ENCODE measurements at places on chromosomes 11 and 22. TPM values are rescaled to one million over a fixed set of nuclear protein-coding genes. Genes with fewer than 3 reads are reported as not detected.

KBTBD3 gene
- total RNA-seq = 8.9 TPM

TOM1 gene
- 40.6 TPM for total RNA-seq

NRIP3 gene
- 2.7 TPM for total RNA-seq

POU2AF1 gene
- total RNA-seq = not detected

POU2AF3 gene
- not detected for total RNA-seq

AIFM3 gene
- total RNA-seq = 0.64 TPM

TEX54 gene
- total RNA-seq = 1.0 TPM

LDHAL6A gene
- not detected for total RNA-seq

CHRM4 gene
- 8.5 TPM for total RNA-seq

DYNC2H1 gene
- 9.7 TPM for total RNA-seq

GRCh38 chr11:124832571-124832970, 32.4 kb upstream of the MSANTD2 start:
- no peak for DNase-seq

DNA sequence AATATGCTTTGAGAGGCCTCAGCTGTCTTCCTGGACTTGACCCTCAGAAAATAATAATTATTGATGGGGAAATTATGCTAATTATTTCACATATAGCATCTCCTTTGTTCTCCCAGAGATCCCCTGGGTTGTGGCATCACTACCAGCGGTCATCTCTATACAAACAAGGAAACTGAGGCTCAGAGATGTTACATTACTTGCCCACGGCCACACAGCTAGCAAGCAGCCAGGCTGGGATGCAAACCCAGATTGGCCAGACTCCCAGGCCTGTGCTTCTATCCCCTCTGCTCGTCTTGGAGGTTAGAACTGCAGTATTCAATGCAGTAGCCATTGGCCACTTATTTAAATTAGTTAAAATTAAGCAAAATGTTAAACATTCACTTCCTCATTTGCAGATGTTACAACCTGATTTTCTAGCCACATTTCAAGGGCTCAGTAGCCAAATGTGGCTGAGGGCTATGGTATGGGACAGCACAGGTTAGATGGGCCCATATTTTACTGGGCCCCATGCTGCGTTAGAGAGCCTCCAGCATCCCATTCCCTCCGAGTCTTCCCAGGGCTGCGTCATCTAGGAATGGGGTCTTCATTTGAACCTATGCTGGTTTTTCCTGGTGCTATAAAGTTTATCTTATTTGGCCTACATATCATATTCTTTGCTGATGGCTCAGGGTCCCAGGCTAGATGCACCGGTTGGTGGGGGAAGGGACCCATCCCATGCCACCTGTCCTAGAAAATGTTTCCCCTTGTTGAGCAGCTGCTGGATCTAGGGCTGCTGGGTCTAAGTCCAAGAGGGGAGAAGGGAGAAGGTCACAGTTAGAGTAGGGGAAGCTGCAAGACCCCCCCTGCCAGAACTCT, 2.2 kb downstream of the SLC35C1 start:
- no peak for DNase-seq

DNA sequence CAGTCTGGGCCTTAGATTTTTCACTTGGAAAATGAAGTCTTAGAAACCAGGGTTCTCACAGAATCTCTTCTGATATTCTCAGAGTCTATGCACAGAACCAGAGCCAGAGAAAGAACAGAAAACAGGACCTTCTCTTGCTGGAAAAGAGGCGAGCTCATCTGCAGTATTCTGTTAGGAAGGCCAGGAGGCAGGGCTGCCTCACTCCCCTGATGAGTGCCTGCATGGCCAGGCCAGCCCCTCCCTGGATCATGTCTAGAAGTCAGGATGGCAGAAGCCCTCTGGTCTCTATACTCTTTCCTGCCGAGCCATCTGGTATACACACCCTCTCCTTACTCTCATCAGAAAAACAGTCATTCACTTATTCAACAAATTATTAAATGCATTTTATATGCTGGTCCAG, 723 bp downstream of the OR51M1 start:
- DNase-seq = peak; percentile 18

DNA sequence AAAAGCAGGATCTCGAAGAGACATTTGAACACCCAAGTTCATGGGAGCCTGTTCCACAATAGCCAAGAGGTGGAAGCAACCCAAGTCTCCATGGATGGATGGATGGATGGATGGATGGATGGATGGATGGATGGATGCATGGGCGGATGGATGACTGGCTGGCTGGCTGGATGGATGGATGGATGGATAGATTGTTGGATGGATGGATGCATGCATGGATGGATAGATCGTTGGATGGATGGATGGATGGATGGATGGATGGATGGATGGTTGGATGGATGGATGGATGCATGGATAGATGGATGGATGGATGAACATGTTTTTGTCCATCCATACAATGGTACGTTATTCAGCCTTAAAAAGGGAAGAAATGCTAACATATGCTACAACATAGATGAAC, 603.4 kb downstream of the BRD1 start:
- DNase-seq = no peak

DNA sequence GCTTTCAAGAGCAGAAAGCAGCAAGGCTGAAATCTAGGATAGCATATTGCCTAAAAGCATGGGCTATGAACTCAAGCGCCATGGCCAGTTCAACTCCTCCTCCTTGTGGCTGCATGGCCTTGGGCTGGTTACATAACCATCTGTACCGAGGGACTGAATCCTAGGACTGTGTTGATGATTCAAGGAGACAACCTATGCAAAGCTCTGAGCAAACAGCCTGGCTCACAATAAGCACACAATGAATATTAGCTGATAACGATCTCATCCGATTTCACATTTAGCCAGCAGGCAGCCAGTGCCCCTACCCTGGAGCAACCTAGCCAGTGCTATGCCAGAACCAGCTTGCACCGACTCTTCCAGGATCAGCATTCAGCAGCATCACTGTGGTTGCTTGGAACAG, 698.4 kb downstream of the TBC1D22A start:
- no peak for DNase-seq

DNA sequence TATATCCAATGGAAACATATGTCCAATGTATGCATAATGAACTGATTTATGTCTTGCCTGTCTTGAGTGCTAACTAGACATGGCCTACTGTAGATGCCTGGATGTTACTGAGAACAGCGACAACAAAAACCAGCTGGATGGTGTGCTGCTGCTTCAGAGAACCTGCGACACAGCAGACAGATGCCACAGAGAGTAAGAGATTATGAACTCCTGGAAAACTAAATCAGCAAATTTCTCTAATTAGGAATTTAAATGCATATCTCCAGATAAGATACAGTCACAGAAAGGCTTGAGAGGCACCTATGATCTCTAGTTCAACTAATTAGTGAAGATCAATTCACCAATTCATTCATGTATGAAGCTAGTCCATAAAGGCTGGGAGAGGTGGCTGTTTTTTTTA, 1508.0 kb upstream of the TENM4 start:
- DNase-seq = no peak

GRCh38 chr11:108571001-108571400, 22.6 kb downstream of the EXPH5 start:
- no peak for DNase-seq

- DNase-seq = no peak
These were observed 2.9 kb downstream of the POU2AF3 start for GRCh38 chr11:111301004-111301841.

- no peak for DNase-seq
These were observed 121.2 kb upstream of the TIMP3 start for GRCh38 chr22:32680277-32680676.

- no peak for DNase-seq
These were observed 681 bp upstream of the ARHGEF12 start for GRCh38 chr11:120335556-120335907.

DNA sequence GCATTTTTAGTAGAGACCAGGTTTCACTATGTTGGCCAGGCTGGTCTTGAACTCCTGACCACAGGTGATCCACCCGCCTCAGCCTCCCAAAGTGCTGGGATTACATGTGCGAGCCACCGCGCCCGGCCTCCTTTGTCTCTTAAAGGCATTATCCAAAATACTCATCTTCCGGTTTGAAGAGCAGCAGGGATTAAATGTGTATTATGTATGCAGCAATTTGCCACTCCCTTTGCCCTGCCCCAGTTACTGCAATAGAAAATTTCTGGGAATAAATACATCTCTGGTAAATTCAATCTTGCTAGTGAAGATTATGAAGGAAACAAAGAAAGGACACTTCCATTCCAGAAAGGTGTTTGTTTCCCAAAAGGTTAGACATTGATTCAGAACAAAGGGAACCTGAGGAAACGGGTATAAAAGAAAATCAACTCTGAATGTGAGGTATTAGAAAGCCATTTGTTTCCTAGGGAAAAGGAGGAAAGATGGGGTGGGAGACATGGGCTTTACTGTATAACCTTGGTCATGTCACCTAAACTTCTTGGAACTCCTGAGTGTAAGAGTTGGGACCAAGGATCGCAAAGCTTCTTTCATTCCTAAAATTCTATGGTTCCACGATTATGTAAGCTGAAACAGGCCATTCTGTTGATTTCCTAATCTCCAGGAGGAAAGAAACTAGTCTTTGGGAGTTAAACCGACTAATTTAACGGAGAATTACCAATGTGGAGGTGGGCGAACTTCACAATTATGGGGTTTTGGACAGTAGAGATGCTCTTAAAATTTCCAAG, 959 bp upstream of the HIPK3 start:
- no peak for DNase-seq

DNA sequence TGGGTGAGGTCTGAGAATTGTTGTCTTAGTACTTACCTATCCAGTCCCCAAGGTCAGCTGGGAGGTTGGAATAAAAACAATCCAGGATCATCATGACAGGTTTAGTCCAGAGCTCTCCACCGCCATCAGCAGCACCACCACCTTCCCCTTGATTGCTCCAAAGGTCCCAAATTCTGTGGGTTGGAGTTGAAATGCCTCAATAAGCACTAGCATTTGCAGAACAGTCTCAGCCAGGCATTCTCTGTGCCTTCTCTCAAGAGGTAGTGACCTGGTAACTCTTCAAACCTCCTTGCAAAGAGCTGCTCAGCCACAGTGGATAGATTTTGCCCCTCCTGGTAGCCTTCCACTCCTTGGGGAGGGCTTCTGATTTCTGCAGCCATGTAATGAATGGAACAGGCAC, 69.6 kb downstream of the PRDM11 start:
- DNase-seq = no peak

GRCh38 chr11:131109257-131109656, 193.0 kb upstream of the SNX19 start:
- DNase-seq = no peak

GRCh38 chr11:36270701-36271100, 18.5 kb downstream of the COMMD9 start:
- no peak for DNase-seq

DNA sequence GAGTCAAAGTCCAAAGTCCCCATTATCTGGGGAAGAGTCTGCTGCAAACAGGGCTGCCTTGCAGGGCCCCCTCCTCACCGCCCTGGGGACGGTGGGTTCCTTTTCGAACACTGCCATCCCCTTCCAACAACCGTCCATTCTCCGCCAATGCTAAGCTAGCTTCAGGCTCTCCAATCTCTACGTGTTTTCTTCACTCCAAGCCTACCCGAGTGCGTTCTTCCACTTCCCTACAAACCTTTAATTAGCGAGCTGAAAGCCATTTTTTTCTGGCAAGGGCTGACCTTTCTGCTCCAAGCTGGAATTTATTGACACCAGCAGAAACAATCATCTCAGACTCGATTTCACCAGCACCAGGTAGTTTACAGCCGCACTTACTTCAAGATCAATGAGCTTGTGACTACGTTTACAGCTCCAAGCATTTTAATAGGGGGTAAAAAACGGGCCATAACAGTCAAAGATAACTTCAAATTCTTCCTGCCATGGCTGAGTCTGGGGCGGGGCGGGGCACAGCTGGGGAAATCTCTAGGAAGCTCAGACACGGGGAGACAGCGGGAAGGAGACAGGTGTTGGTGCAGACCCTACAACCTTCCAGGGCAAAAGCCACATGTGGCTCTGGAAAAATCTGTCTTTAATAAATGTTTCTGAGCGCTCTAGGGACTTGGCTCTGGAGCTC, 82.2 kb downstream of the PHF21B start:
- DNase-seq = no peak

- DNase-seq = no peak
These were observed 205.6 kb downstream of the ADAMTS15 start for GRCh38 chr11:130653838-130654636.

- DNase-seq = no peak
These were observed 19.1 kb downstream of the IRAG1 start for GRCh38 chr11:10674440-10674855.

DNA sequence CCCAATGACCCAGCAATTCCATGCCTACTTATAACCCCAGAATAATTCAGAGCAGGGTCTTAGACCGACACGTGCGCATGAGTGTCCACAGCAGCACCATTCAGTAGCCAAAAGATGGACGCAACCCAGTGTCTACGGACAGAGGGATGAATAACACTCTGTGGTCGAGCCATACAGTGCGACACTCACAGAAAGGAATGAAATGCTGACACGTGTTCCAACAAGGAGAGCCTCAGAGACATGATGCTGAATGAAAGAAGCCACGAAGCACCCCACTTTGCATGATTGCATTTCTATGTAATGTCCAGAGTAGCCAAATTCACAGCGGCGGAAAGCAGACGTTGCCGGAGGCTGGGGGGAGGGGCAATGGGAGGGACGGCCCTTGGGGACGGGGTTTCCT, 134.4 kb downstream of the CTTN start:
- DNase-seq = no peak

GRCh38 chr11:111531687-111532364, 8.7 kb upstream of the LAYN start:
- DNase-seq = no peak

DNA sequence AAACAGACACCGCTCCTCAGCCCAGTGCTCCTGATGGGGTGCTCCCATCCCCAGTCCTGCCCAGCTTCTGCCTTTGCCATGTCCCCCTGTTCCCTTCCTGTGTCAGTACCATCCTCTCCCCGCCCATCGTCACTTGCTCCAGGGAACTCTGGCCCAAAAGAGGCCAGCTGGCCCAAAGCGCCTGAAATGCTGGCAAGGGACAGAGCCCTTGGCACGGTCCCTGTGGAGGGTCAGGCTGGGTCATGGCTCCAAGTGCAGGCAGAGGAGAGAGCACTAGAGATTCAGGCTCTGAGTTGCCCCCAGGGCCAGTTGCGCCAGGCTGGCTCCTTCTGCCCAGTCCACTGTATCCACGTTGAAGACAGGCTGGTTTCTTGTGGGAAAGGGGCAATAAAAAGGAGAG, 8.4 kb upstream of the HDHD5 start:
- DNase-seq = no peak

DNA sequence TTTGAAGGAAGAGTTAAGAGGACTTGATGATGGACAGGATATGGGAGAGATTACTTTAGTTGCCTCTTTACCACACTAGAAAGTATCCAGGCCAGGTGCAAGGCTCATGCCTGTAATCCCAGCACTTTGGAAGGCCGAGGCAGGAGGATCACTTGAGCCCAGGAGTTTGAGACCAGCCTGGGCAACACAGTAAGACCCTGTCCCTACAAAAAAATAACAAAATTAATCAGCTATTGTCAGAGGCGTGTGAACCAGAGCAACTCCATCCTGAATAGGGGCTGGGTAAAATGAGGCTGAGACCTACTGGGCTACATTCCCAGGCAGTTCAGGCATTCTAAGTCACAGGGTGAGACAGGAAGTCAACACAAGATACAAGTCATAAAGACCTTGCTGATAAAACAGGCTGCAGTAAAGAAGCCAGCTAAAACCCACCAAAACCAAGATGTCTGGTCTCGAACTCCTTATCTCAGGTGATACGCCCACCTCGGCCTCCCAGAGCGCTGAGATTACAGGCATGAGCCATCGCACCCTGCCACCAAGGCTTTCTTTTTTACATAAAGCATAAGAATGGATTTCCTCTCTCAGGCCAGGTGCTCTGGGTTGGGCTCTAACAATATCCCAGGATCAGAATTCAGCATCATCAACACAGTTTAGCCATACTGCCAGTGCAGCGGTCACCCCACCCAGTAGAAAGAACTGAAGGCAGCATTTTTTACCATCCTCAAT, 17.8 kb downstream of the PI4KA start:
- no peak for DNase-seq

Measured in glutamatergic neuron (in vitro differentiated cells).